ENCODE measurements at places on chromosomes 13 and 19. TPM values are rescaled to one million over a fixed set of nuclear protein-coding genes. Genes with fewer than 3 reads are reported as not detected.

The KIR2DL3 gene
- not detected for polyA plus RNA-seq

The LRP3 gene
- polyA plus RNA-seq = 15.8 TPM

The ZNF726 gene
- 0.84 TPM for polyA plus RNA-seq

The IZUMO1 gene
- polyA plus RNA-seq = not detected

The CACNA1A gene
- 12.2 TPM for polyA plus RNA-seq

The SYT5 gene
- polyA plus RNA-seq = 0.15 TPM

The MAMSTR gene
- 0.58 TPM for polyA plus RNA-seq

The SOX1 gene
- polyA plus RNA-seq = not detected

The CDC34 gene
- 34.0 TPM for polyA plus RNA-seq

The HSPB6 gene
- polyA plus RNA-seq = 31.7 TPM

The ZNF66 gene
- 0.84 TPM for polyA plus RNA-seq

The CLDND2 gene
- polyA plus RNA-seq = not detected

The ABHD13 gene
- 8.9 TPM for polyA plus RNA-seq

The PTGER1 gene
- 1.0 TPM for polyA plus RNA-seq
